Activated CD8-positive, alpha-beta memory T cell treated with anti-CD3 and anti-CD28 coated beads, Interleukin-2, amount 50 U/mL, for 4 hours (primary cell): ENCODE measurements at places on chromosomes 4 and X.

DNA sequence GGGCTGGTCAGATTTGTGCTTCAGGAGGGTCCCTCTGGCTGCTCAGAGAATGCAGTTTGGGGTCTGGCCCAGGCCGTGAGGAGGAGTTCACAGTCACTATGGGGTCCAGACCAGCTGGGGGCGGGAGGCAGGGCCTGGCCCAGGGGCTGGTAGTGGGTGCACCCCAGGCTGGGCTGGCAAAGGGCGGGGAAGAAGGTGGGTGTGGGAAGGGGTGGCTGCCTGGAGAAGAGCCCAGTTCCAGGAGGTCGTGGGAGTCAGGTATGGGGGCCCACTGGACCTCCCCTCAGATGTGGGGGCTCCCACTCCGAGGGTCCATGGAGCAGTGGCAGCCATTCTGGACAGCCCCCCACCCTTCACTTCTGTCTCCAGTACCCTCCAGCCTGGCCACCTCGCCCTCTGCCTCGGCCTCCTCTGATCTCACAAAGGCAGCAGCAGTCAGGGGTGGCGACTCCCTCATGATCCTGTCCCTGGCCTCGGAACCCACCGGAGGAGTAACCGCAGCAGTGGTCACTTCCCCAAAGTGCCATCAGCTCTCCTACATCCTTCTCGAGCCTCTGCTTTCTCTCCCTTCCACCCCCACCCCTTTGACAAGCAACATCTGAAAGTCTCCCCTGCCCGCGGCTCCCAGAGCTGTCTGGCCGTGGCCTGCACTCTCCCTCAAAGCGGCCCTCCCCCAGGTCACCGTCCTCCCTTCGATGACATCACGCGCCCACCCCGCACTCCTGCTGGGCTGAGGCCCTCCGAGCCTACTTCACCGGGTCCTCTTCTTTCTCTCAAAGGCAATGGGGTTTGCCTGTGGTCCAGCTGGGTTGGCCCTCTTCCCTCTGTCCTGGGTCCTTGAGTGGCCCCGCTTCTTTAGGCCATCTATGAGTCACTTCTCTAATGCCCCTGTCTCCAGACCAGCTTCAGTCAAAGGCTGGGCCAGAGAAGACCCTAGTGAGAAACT is 1.7 kb upstream of the SLC6A8 start:
- DNase-seq = no peak

- DNase-seq = no peak
Measured at GRCh38 chr4:54742636-54743399, 85.1 kb downstream of the KIT start.

GRCh38 chr4:140014284-140014683 is 139.7 kb downstream of the MAML3 start:
- DNase-seq = no peak

- DNase-seq = no peak
Measured at GRCh38 chr4:46146993-46147392, 23.1 kb upstream of the GABRG1 start.

- DNase-seq = no peak
Measured at GRCh38 chr4:128709268-128709667, 100.2 kb upstream of the JADE1 start.

GRCh38 chr4:148061141-148061481 is 329.2 kb downstream of the ARHGAP10 start:
- DNase-seq = no peak

GRCh38 chrX:14398725-14399124 is 130.6 kb upstream of the GLRA2 start:
- DNase-seq = no peak

DNA sequence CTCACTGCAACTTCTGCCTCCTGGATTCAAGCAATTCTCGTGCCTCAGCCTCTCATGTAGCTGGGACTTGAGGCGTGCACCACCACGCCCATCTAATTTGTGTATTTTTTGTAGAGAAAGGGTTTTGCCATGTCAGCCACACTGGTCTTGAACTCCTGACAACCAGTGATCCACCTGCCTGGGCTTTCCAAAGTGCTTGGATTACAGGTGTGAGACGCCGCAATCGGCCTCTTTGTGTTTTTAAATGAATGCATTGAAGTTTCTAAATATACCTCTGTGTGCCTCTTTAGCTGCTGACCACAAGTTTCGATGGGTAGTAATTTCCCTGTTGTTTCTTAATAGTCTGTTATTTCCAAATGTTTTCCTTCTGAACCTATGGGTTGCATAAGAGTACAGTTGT is 765.3 kb upstream of the GRIA3 start:
- DNase-seq = no peak

DNA sequence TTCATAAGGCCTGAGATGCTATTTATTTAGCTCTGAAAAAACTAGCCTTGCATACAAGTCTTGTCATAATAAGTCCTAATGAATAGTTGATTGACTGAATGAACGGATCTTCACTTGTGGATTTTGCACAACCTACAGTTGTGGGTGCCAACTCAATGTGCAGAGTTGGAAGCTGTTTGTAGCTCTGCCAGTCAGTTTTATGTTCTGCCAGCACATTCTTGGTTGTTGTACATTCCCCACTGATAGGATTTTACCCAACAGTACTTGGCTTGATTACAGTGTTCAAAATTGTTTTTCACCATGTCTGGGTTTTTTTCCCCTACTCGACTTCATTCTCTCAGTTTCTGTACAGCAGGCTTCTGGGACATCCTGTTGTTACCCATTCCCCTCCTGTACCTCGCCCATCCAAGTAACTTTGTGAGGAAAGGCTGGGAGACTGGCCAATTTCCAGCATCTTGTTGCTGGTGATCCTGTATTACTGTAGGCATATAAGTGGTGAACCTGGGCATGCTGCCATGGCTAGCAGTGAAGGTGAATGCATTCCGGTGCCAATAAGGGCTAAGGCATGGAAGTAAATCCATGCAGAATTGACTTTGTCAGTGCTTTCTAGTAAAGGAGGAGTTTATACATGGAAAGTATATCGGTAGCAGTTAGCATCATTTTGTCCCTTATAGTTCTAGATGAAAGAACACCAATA is 22.8 kb downstream of the IL1RAPL1 start:
- no peak for DNase-seq

GRCh38 chrX:38099688-38100087 is 93.3 kb downstream of the SYTL5 start:
- DNase-seq = no peak

DNA sequence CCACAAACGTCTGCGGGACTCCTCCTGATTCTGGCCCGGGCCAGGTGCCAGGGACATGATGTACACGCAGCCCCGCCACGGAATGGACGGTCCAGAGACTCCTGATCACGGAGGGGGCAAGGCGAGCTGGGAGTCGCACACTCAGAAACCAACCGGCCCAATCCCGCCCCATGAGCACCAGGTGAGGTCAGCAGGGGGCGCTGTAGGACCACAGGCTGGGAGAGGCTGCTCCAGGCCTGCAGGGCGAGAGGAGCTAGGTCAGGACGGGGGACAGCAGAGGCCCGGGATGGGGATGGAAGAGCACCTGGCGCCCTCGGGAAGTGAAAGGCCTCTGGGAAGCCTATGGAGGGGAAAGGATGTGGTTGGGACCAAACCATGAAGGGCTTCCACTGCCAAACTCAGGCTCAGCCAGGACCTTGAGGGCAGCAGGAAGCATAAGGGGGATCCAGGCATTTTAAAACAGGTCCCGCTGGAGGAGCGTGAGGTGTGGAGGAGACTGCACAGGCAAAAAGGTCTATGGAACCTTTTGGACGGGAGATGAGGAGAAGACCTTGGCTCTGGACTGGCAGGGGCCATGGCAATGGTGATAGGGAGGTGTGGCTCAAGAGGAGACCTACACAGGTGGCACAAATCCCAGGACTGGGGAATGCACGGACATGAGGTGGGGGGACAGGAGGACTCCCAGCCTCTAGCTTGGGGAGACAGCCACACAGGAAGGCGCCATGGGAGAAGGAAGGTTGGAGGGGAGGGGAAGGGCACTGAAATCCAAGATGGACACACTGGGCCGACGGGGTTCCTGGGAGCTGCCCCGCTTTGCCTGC is 79.2 kb downstream of the MTMR1 start:
- peak; percentile 72 for DNase-seq

DNA sequence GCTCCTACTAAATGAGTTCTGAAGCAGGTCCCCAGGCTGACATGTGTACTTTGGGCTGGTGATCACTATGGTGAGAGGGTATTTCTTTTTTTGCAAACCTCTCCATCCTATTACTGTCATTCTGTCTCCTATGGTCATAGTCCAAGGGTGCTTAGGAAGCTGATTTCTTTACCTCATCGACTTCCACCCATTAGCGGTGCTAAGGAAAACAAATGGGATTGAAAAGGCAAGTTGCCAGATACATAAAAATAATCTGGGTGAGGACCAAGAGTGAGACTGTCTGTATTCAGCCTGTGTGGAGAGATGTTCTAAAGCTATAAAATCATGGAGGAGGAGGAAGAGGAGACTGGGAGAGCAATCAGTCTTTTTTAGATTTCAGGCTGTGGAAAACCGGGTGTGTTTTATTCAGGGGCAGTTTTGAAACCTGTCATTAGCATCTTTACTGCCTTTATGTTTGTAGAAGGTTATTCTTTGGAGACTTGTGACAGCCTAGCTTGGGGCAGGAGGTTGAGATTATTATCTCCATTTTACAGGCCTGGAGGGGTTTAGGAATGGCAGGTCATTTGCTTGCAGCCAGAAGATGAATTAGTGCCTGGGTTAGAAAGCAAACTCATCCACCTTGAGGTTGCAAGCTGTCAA is 1.9 kb downstream of the TMEM164 start:
- no peak for DNase-seq

- DNase-seq = no peak
Measured at GRCh38 chr4:3340038-3340699, 47.3 kb downstream of the RGS12 start.

- no peak for DNase-seq
Measured at GRCh38 chrX:19554786-19555185, 39.5 kb upstream of the MAP3K15 start.

DNA sequence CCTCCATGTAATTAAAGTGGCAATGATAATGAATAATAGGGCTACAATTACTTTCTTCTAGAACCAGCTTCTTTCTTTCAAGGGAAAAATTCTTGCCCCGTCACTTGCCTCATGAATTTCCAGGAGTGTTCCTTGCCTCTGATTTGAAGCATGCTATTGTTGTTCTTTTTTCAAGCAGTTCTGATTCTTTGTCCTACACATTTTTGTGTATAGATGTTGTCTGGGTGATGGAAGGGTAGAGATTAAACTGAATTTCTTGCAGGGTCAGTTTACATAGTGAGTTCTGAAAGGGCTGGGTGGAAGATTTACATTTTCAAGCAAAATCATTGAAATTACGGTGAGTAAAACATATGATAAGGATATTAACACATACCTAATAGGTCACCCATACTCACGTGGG is 107.0 kb upstream of the TENM3 start:
- no peak for DNase-seq

DNA sequence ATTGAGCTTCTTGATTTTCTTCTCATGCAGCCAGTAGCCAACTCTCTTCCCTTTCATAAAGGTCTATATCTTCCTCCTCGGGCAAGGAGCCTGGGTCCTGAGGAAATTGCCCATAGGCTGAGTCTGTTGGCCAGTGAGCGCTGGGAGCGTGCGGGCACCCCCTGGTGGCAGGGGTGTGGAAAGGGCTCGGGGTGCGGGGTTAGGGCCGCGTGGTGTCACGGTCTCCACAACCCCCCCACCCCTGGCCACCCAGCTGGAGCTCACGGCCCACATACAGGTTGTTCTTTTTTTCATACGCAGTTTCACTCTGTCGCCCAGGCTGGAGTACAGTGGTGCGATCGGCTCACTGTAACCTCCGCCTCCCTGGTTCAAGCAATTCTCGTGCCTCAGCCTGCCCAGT is 13.1 kb downstream of the RBM10 start:
- DNase-seq = no peak

DNA sequence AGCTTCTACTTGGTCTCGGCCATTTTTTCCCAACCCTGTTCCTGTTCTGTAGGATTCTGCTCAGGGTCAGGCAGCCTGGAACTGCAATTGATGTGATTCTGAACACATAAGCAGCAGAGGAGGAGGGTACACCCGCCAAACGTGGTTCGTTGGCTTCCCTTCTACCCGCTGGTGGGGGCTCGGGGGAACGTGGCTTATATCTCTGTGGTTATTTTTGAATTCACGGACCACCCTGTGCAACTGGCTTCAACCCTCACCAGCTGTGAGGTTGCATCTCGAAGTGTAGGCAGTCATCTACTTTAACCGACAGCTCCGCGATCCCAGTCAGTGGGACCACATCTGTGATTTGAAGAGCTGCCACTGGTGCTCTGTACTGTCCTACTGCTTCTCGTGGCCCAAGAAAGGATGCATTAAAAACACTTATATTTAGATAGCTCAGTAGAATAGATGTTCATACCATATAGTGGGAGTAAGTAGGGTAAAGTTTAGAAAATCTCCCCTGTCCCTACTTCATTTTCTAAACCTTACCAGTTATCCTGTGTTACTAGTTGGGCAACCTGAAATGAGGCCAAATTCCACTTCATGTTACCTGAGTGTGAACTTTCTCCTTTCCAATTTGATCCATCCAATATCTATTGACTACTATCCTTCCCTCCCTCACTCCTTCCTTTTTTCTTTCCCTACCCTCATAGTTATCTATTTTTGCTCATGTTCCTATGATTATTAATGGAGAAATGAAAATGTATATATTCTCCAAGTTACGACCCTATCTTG is 80.4 kb upstream of the BCOR start:
- no peak for DNase-seq

- DNase-seq = no peak
Measured at GRCh38 chrX:107470971-107471370, 21.5 kb downstream of the FRMPD3 start.

- DNase-seq = no peak
Measured at GRCh38 chrX:31074522-31074921, 2.7 kb upstream of the FTHL17 start.

DNA sequence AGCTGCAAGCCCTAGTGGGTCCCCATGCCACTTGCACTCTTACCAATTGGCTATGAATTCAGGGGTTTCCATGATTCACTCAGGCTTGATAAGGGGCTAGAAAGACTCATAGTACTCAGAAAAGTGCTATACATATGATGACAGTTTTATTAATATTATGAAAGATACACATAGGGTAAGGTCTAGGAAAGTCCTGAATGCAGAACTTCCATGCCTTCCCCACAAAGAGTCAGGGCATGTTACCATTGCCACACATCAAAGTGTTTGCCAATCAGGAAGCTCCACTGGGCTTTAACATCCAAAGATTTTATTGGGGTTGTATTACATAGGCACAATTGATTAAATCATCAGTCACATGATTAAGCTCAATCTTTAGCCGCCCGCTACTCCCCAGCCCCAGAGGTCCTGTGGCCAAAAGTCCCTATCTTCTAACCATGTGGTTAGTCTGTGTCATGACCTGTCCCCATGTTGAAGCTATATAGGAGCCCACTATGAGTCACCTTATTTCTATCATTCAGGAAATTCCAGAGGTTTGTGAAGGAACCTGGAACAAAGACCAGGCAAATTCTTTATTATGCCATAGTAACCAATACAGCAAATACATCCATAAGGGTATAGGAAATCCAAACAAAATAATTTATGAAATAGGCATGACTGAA is 635.6 kb downstream of the STPG2 start:
- DNase-seq = no peak

GRCh38 chr4:173189117-173189693 is 20.6 kb downstream of the GALNT7 start:
- DNase-seq = no peak
